HCT116 (cell line): ENCODE measurements at places on chromosomes 5 and 9. TPM values are rescaled to one million over a fixed set of nuclear protein-coding genes. Genes with fewer than 3 reads are reported as not detected.

The WDR70 gene
- total RNA-seq, result 31.1 TPM

- H3K27me3 ChIP-seq, result no peaks in the 10 kb centered on the region
- no peaks in the 10 kb centered on the region for H3K4me1 ChIP-seq
- DNase-seq, result no peak
- H3K4me3 ChIP-seq, result no peak overlapping the region
These were observed 20.5 kb downstream of the RGMB start for GRCh38 chr5:98794001-98794400.

DNA sequence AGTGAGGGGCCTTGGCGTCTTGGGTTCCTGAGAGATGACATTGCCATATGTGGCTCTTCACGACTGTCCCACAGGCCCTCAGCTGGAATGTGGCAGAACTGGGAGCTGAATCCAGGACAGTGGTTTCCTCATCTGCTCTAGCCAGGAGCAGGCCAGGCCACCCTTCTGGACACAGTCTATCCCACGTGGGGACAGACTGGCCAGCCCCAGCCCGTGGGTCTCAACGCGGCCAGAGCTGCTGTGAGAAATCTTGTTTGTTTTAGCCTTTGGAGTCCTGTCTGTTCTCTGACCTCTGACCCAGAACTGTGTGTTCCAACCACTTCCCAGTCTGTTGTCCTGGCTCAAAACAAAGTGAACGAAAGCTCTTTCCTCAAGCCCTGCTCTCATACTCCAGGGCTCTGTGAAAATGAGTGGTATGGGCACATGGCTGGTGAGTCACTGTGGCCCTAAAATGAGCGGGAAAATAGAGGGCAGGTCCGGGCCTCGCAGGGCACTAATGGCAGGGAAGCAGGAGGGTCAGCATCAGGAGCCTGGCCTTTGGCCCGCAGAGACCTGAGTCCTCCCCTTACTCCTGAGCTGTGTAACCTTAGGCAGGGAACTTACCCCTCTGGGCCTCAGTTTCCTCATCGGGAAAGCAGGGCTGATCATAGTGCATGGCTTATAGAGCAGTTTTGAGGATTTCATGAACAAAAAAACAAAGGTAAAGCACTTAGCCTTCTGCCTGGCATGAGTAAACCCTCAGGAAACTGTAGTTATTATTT is 34.8 kb upstream of the GLRX start:
- H3K4me1 ChIP-seq, result peaks cover 40% of the 10 kb centered on the region
- no peaks in the 10 kb centered on the region for H3K27me3 ChIP-seq
- no peak overlapping the region for H3K27ac ChIP-seq
- DNase-seq, result no peak

GRCh38 chr5:128084228-128085167 is 932 bp downstream of the SLC12A2 start:
- H3K27me3 ChIP-seq, result no peaks in the 10 kb centered on the region
- peak overlapping the region; percentile 77 for H3K4me3 ChIP-seq
- no peak for DNase-seq
- peak overlapping the region; percentile 97 for H3K27ac ChIP-seq

DNA sequence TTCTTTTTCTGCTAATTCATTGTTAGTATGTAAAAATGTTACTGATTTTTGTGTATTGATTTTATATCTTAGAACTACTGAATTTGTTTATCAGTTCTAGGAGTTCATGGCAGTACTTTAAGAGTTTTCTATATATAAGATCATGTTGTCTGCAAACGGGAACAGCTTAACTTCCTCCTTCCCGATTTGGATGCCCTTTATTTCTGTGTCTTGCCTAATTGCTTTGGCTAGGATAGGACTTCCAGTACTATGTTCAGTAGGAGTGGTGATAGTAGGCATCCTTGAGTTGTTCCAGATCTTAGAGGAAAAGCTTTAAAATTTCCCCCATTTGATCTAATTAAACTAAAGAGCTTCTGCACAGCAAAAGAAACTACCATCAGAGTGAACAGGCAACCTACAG is 20.1 kb downstream of the RCL1 start:
- H3K4me1 ChIP-seq, result no peaks in the 10 kb centered on the region
- no peak overlapping the region for H3K4me3 ChIP-seq
- DNase-seq, result no peak

The ADCY2 gene
- 0.15 TPM for total RNA-seq

DNA sequence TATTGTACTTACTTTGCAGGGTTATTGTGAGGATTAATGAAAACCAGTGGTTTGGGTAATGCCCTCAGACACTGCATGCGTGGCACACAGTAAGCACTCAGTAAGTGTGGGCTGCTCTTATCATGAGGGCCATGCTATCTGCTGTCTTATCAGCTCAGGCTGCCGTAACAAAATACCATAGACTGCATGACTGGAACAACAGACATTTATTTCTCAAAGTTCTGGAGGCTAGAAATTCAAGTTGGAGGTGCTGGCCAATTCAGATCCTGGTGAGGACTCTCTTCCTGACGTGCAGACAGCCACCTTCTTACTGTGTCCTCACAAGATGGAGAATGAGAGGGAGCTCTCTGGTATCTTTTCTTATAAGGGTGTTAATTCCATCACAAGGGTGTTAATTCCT is 23.9 kb upstream of the SH3PXD2B start:
- H3K4me3 ChIP-seq, result no peak overlapping the region
- no peaks in the 10 kb centered on the region for H3K4me1 ChIP-seq
- no peak overlapping the region for H3K27ac ChIP-seq
- H3K36me3 ChIP-seq, result no peaks in the 10 kb centered on the region
- H3K27me3 ChIP-seq, result no peaks in the 10 kb centered on the region
- DNase-seq, result no peak

The CATSPER3 gene
- 1.7 TPM for total RNA-seq

The ABCA2 gene
- total RNA-seq, result 114 TPM

GRCh38 chr5:55308254-55308836 is 556 bp downstream of the MTREX start:
- DNase-seq, result no peak
- H3K4me3 ChIP-seq, result peak overlapping the region; percentile 96
- no peaks in the 10 kb centered on the region for H3K27me3 ChIP-seq
- H3K36me3 ChIP-seq, result no peaks in the 10 kb centered on the region
- H3K4me1 ChIP-seq, result peaks cover 18% of the 10 kb centered on the region

The BAAT gene
- 0.25 TPM for total RNA-seq

The PCDHGA4 gene
- not detected for total RNA-seq

DNA sequence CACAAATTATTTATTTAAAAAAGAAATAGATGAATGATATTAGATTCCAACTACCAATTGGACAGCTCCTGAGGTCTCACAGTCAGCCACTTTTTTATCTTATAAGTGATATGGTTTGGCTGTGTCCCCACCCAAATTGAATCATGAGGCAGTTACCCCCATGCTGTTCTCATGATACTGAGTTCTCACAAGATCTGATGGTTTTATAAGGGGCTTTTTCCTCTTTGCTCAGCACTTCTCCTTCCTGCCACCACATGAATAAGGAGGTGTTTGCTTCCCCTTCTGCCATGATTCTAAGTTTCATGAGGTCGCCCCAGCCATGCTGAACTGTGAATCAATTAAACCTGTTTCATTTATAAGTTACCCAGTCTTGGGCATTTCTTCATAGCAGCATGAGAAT is 12.9 kb downstream of the NLN start:
- H3K27ac ChIP-seq, result no peak overlapping the region
- no peak for DNase-seq
- no peaks in the 10 kb centered on the region for H3K36me3 ChIP-seq

GRCh38 chr9:133973791-133974630 is 18.1 kb downstream of the VAV2 start:
- no peak overlapping the region for H3K4me3 ChIP-seq
- H3K36me3 ChIP-seq, result no peaks in the 10 kb centered on the region
- DNase-seq, result no peak
- H3K27me3 ChIP-seq, result no peaks in the 10 kb centered on the region
- H3K27ac ChIP-seq, result no peak overlapping the region
- no peaks in the 10 kb centered on the region for H3K4me1 ChIP-seq

DNA sequence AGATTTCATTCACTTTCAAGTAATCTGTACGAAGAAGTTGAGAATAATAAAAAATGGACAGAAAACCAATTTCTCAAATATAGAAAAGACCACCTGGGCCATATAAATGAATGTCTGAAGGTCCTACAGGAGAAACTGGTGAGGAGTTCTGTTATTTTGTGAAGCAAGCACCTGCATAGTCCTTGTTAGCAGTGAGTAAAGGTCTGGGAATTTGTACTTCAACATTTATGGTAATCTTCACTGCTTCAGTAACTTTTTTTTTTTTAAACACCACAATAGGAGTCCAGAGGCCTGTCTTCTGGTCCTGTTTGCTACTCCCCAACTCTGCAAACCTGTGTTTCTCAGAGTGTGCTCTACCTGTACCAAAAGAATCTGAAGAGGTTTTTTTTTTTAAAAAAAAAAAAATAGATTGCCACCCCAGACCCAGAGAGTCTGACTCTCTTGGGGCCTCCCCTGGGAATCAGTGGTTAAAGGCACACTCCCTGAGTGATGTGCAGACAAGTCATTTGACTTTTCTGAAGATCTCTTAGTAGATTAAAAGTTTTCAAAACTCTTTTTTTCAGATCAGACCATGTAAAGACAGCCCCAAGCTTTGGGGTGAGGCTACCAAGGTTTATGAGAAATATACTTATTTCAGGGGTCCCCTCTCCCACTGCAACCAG is 55.5 kb downstream of the FAM81B start:
- no peaks in the 10 kb centered on the region for H3K36me3 ChIP-seq
- no peak overlapping the region for H3K27ac ChIP-seq
- no peaks in the 10 kb centered on the region for H3K4me1 ChIP-seq
- DNase-seq, result no peak
- no peak overlapping the region for H3K4me3 ChIP-seq

GRCh38 chr9:129910628-129911567 is 75.6 kb downstream of the USP20 start:
- peak overlapping the region; percentile 30; the same call in 1 of the 2 replicates for H3K27ac ChIP-seq
- peaks cover 31% of the 10 kb centered on the region for H3K4me1 ChIP-seq
- no peaks in the 10 kb centered on the region for H3K36me3 ChIP-seq
- H3K4me3 ChIP-seq, result no peak overlapping the region
- no peaks in the 10 kb centered on the region for H3K27me3 ChIP-seq
- peak; percentile 95 for DNase-seq

DNA sequence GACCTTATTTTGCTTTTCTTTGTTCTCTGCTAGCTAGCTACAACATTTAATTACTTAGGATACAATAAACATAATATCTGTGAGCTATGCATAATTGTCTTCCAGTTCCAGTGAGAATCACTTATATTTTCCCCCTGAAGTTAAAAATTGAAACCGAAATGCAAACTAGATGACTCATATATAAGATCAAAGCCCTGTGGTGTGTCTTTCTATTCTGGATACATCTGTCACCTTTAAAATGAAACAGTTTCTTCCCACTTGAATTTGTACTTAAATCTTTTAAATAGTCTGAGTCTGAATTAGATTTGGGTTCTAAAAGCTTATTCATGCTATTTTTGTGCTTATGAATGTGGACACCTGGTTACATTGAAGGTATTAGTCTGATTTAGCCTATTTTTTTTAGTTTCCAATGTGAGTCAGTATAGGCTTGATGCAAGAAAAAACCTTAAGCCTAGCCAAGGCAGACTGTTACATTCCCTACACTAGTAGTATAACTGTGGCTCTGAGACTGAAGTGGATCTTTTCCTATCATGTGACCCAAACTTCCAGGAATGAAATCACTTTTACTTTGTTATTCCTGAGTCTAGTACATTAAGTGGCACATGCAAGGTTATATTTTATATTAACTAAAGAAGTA is 703.5 kb upstream of the RGMB start:
- H3K27me3 ChIP-seq, result no peaks in the 10 kb centered on the region
- H3K27ac ChIP-seq, result no peak overlapping the region
- no peaks in the 10 kb centered on the region for H3K36me3 ChIP-seq
- DNase-seq, result no peak
- no peaks in the 10 kb centered on the region for H3K4me1 ChIP-seq
- no peak overlapping the region for H3K4me3 ChIP-seq

GRCh38 chr5:65021527-65022226 is 252.9 kb downstream of the CWC27 start:
- H3K27me3 ChIP-seq, result no peaks in the 10 kb centered on the region
- H3K27ac ChIP-seq, result no peak overlapping the region
- no peak for DNase-seq
- no peaks in the 10 kb centered on the region for H3K36me3 ChIP-seq
- H3K4me1 ChIP-seq, result no peaks in the 10 kb centered on the region
- H3K4me3 ChIP-seq, result no peak overlapping the region

DNA sequence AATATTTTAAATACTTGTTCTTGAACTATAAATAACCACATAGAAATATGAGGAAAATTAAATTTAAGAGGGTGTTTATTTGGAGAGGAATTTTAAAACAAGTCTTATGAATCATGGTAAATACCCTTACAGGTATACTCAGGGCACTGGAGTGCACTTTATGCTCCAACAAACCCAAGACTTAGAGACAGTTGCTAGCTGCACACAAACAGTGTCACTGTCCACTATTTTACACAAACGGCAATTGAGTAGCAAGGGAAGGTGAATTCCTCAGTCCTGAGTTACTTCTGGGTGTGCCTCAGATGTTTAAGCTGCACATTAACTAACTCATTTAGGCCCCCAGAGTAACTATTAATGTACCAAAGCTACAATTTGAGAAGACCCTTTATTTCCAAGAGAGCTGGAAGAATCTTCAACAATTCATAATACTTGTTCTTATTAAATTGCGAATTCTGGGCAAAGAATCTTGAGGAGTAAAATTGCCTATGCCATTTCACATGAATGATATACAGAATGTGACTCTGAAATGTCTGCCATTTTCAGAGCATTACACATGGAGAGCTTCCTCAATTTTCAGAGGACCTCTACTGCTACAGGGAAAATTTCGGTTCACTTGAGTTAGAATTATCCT is 371.2 kb downstream of the PDE4D start:
- H3K36me3 ChIP-seq, result no peaks in the 10 kb centered on the region
- no peak overlapping the region for H3K4me3 ChIP-seq
- 0 out of 2 replicates have a peak, but pooled peaks cover 3% of the 10 kb centered on the region for H3K27me3 ChIP-seq
- no peak overlapping the region for H3K27ac ChIP-seq
- DNase-seq, result no peak

DNA sequence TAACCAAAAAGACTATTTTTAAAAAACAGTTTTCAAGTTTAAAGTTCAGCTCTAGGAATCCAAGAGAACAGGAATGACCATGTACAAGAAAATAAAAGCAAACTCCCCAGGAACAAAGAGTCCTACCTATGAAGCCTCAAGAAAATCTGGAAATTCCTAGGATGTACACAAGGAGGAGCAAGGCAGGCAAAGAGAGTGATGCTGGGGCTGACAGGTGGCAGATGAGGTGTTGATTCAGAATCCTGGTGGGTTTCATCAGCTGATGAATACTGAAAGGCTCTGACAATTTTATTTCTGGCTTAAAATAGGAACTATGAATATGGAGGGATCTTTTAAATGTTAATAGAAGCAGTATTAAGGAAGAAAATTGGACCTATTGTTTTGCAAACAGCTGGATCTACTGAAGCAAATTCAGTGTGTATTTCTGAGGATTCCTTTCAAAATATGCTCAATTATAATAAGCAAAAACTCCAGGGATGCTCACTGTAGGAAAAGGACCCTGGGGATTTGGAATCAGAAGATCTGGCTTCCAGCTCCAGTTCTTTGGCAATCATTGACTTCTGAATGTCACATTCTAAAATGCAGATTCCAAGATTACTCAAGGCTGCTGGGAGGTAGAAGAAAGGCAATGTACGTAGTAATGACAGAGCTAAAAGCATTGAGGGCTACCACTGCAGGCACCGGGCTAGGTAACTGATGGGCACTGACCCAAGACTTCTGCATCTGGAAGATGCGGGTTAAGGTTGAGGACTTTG is 28.0 kb upstream of the SH3RF2 start:
- H3K27me3 ChIP-seq, result no peaks in the 10 kb centered on the region
- H3K4me3 ChIP-seq, result no peak overlapping the region
- no peaks in the 10 kb centered on the region for H3K4me1 ChIP-seq
- H3K27ac ChIP-seq, result no peak overlapping the region
- DNase-seq, result peak; percentile 18
